ENCODE measurements at places on chromosomes 6 and 20. TPM values are rescaled to one million over a fixed set of nuclear protein-coding genes. Genes with fewer than 3 reads are reported as not detected.

GRCh38 chr6:18752278-18753068, 365.3 kb downstream of the RNF144B start:
- no peak for DNase-seq
- no peaks in the 10 kb centered on the region for H3K36me3 ChIP-seq
- H3K4me1 ChIP-seq, result no peaks in the 10 kb centered on the region
- peaks cover 5% of the 10 kb centered on the region for H3K27me3 ChIP-seq
- no peak overlapping the region for H3K4me3 ChIP-seq

DNA sequence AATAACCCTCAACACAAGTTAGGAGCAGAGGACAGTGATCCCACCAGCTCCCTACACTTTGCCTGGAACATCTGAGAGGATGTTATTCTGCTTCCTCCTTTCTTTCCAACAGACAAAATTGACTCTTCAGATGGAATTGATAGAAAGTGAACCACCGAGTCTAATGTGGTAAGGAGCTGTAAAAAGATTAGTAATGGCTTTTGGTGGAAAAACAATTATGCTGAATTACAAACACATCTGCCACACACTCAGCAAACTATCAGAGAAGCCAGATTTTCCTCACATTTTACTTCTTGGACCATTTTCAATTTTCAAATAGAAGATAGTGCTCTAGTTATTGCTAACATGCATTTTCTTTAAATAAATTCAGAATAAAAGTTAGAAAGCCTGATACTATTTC, 171.8 kb upstream of the COL21A1 start:
- no peak for DNase-seq
- no peak overlapping the region for H3K27ac ChIP-seq
- H3K27me3 ChIP-seq, result no peaks in the 10 kb centered on the region
- H3K4me3 ChIP-seq, result no peak overlapping the region
- H3K4me1 ChIP-seq, result no peaks in the 10 kb centered on the region
- no peaks in the 10 kb centered on the region for H3K36me3 ChIP-seq

GRCh38 chr6:168383062-168383854, 57.7 kb upstream of the SMOC2 start:
- no peak for DNase-seq
- no peak overlapping the region for H3K4me3 ChIP-seq
- no peaks in the 10 kb centered on the region for H3K36me3 ChIP-seq

The BTN1A1 gene
- total RNA-seq, result not detected

- no peak for DNase-seq
- H3K4me3 ChIP-seq, result no peak overlapping the region
- peaks cover 21% of the 10 kb centered on the region for H3K4me1 ChIP-seq
- H3K27ac ChIP-seq, result no peak overlapping the region
- no peaks in the 10 kb centered on the region for H3K36me3 ChIP-seq
Observed at GRCh38 chr6:25835442-25836283, 3.8 kb upstream of the SLC17A1 start.

DNA sequence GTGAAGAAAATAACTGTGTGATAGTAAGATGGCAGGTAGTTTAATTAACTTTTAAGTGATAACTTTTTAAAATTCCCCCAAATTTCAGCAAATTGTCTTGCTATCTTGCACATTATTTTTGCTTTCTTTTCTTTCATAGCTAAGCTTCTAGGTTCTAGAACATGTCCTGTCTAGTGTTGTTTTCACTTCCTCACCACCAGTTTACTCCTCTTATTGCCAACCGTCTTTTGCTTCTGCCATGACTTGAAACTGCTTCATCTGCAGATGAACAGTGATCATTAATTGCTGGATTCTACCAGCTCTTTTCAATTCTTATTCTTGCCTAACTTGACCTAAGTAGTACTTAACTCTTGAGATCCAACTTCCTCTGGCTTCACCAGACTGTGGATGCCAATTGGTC, 137.8 kb downstream of the CENPW start:
- H3K27ac ChIP-seq, result no peak overlapping the region
- H3K4me3 ChIP-seq, result no peak overlapping the region
- H3K4me1 ChIP-seq, result no peaks in the 10 kb centered on the region
- no peaks in the 10 kb centered on the region for H3K36me3 ChIP-seq
- no peak for DNase-seq

The KHDC1 gene
- 0.42 TPM for total RNA-seq

The TRAPPC3L gene
- total RNA-seq, result 0.19 TPM

DNA sequence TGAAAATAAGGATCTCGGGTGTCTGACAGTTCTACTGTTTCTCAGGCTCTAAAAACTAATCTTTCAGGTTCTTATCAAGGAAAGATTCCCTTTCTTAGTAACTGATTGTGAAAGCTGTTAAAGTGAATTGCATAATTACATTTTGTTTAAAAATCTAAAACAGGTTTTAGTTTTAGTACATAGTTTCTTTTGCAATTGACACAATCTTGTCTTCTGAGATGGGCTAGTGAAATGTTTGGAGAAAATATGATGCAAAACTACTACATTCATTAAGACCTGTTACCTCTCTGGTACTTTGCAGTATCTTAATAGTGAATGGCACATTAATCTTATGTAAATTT, 298.4 kb downstream of the UTRN start:
- no peak overlapping the region for H3K4me3 ChIP-seq
- no peak overlapping the region for H3K27ac ChIP-seq
- no peaks in the 10 kb centered on the region for H3K36me3 ChIP-seq
- H3K27me3 ChIP-seq, result no peaks in the 10 kb centered on the region
- DNase-seq, result no peak
- no peaks in the 10 kb centered on the region for H3K4me1 ChIP-seq

The BLTP3A gene
- total RNA-seq, result 14.6 TPM

DNA sequence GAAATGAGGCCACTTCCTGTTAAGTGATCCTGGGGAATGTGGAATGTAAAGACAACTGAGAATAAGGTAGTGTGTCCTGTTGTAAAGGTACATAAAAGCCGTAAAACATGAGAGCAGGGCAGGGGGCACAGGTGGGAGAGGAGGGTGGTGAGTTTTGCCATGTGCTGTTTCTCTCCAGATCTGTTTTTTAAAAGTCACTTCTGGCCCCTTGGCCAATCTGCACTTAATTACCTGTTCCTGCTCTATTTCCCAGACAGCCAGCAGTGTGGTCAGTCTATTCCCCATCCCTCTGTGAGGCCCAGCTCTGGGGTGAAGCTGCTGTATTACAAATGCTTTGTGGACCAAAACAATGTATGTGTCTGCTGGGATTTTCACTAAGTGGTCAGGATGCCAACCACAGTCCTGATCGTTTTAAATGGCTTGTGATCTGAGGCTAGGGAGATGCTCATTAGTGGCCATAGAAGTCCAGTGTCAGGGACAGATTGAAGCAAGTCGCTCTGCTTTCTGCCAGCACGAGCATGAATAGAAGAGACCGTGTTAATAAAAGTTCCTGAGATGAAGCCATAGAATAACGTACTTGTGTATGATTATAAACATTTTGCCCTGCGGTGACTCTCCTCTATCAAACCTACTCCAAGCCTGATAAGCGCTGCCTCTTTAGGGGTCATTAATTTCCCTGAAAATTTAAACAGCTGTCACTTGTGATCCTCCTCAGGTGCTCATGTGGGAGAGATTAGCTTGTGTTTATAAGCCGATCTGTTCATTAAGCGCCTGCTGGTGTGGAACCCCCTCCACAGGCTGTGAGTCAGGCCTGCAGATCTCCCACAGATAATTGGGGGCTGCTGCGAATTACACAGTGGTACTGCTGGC, 111.8 kb upstream of the CENPW start:
- no peak for DNase-seq
- no peak overlapping the region for H3K4me3 ChIP-seq
- no peaks in the 10 kb centered on the region for H3K27me3 ChIP-seq
- H3K4me1 ChIP-seq, result no peaks in the 10 kb centered on the region
- no peak overlapping the region for H3K27ac ChIP-seq
- H3K36me3 ChIP-seq, result no peaks in the 10 kb centered on the region

DNA sequence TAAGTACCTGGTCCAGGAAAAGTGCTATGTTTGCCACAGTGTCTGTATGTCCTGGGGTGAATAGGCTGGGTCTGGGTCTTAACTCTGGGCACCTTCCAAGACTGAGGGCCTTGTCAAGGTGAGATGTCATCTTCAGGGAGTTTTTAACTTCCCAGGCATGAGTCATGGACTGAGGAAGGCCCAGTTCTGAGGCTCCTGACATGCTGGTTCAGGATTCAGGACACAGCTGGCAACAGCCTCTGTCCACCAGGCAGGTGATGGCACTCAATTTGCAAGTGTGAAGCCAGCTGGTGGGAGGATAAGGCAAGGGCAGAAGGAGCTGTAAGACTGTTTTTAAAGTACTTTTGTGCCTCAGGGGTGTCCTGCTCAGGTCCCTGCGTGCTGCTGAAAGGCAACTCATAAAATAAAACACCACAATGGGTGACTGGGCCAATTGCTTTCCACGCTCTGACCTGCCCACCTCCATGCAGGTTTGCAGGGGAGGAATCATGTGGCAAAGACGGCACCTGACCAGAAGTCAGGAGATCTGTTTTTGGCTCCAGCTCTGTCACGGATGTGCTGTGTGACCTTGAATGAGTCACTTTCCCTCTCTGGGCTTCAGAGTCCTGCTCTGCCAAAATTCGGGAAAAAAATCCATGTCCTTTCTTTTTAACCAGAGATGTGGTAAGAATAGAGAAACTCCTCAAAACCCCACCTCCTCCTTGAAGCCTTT, 4.9 kb upstream of the PACSIN1 start:
- no peak overlapping the region for H3K4me3 ChIP-seq
- no peaks in the 10 kb centered on the region for H3K36me3 ChIP-seq
- H3K27me3 ChIP-seq, result peaks cover 4% of the 10 kb centered on the region

- H3K4me3 ChIP-seq, result no peak overlapping the region
- no peaks in the 10 kb centered on the region for H3K27me3 ChIP-seq
- DNase-seq, result peak; percentile 74
- no peaks in the 10 kb centered on the region for H3K36me3 ChIP-seq
- peaks cover 3% of the 10 kb centered on the region for H3K4me1 ChIP-seq
Observed at GRCh38 chr20:23235173-23236027, 115.2 kb upstream of the NXT1 start.

GRCh38 chr6:137231895-137232294, 12.7 kb upstream of the IFNGR1 start:
- no peaks in the 10 kb centered on the region for H3K36me3 ChIP-seq
- H3K4me1 ChIP-seq, result no peaks in the 10 kb centered on the region
- DNase-seq, result no peak

- DNase-seq, result no peak
- H3K4me1 ChIP-seq, result no peaks in the 10 kb centered on the region
- H3K4me3 ChIP-seq, result no peak overlapping the region
- H3K27ac ChIP-seq, result no peak overlapping the region
Observed at GRCh38 chr20:33883164-33883563, 72.0 kb downstream of the CHMP4B start.

DNA sequence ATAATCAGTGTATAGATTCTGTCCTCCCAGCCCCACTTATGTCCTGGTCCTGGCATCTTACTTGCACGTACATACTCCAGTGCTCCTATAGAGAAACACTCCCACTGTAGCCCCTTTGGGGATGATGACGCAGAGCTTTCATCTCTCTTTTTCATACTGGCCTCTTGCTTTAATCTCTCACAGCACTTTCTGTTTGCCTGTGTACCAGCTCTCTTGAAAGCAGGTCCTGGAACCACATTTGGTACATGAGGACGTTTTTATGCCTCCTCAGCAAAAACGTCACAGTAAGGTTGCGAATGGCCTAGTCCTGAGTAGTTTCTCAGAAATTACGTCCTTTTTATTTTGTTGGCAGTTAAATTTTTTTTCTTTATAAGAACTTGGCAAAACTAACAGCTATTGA, 10.8 kb downstream of the L3MBTL3 start:
- H3K4me3 ChIP-seq, result no peak overlapping the region
- no peak overlapping the region for H3K27ac ChIP-seq
- DNase-seq, result no peak
- no peaks in the 10 kb centered on the region for H3K27me3 ChIP-seq

The ERGIC3 gene
- 167 TPM for total RNA-seq

All from liver (tissue), 10 donors.